ENCODE measurements at places on chromosomes 2 and 18.

- DNase-seq: no peak
These were observed 72.7 kb upstream of the SPOPL start for GRCh38 chr2:138428710-138429440.

- DNase-seq: no peak
These were observed 32.1 kb upstream of the NCKAP5 start for GRCh38 chr2:133600266-133600928.

- no peak for DNase-seq
These were observed 752 bp downstream of the MGAT4A start for GRCh38 chr2:98730053-98730706.

- DNase-seq: no peak
These were observed 180.9 kb downstream of the ZEB2 start for GRCh38 chr2:144339048-144339447.

DNA sequence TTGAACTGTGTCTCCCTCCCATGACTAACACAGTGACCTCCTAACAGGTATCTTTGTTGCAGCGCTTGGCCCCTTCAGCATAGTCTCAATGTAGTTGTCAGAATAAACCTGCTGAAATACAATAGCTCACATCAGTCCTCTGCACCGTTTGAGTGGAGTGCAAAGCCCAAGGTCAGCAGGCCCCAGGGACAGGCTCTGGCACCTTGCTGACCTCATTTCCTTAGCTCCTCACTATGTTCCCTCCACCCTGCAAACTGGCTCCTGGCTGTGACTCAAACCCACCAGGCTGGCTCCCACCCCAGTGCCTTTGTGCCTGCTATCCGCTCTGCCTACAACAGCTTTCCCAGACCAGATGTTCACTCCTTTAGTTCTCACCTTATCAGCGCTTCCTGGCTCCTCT lies 146.7 kb downstream of the LRATD1 start:
- peak; percentile 33 for DNase-seq

GRCh38 chr2:152542337-152542994 lies 174.8 kb downstream of the PRPF40A start:
- DNase-seq: no peak

GRCh38 chr2:240930631-240931318 lies 24.6 kb downstream of the CROCC2 start:
- no peak for DNase-seq

DNA sequence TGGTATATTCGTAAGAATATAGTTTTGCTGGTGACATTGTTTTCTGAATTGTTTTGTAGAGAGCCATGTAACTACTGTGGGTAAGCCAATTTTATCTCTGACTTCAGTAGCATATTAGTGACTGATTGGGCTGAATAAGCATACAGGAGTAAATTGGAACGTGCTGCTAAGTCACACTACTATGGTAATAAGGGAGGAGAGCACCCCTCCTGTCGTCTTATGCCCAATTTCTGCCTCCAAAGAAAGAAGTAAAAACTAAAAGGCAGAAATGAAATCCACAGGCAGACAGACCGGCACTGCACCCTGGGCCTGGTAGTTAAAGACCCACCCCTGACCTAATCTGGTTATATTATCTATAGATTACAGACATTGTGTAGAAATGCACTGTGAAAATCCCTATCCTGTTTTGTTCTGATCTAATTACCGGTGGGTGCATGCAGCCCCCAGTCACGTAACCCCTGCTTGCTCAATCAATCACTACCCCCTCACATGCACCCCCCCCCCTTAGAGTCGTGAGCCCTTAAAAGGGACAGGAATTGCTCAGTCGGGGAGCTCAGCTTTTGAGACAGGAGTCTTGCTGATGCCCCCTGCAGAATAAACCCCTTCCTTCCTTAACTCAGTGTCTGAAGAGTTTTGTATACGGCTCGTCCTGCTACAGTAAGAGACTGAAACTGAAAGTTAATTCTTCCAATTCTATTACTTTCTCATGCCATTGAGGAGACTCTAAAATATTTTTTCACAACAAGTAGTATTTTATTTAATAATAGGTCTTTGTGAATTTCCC lies 167.0 kb downstream of the ZNF804A start:
- DNase-seq: peak; percentile 49

- DNase-seq: peak; percentile 29
These were observed 37.2 kb upstream of the PXDN start for GRCh38 chr2:1781291-1782080.

DNA sequence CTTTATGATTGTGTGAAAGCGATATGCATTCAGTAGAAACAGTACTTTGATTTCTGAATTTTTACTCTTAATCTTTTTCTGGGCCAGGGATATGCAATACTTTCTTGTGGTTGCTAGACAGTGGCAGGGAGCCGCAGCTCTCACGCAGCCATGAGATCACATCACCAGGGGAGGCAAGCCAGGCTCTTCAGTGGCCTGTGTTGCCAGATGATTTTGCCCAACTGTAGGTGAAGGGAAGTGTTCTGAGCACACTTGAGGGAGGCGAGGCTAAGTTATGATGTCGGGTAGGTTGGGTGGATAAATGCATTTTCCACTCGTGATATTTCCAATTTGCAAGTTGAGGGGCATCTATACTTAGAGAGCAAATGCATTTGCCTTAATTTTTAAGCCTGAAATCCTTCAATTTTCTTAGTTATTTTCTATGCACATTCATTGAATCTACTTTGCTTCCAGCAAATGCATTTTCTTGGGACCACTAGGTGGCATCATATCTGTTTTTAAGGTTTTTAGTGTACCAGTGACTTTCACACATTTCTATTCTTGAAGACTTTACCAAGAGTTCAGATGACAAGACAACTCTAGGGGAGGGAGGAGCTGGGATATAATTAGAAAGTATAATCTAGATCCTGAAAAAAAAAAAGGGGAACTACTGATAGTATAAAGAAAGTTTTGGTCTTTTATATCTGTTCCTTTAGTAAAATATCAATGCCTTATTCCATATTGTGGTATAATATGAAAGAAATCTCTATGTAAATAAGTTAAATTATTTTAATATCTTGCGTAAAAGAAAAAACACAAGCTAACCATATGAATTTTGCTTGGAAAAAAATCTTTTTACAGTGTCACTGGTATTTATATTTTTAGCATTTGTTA lies 643.3 kb downstream of the SOCS6 start:
- DNase-seq: peak; percentile 12
